Myocyte (in vitro differentiated cells): ENCODE measurements at places on chromosomes 2 and 18. TPM values are rescaled to one million over a fixed set of nuclear protein-coding genes. Genes with fewer than 3 reads are reported as not detected.
A peak's percentile ranks its signal among the peaks of the same experiment; 100 is the strongest.

SNED1 gene
- total RNA-seq: 12.5 and 18.5 TPM in 2 replicates

- no peak for DNase-seq
Measured at GRCh38 chr2:120862201-120863060, 126.8 kb downstream of the GLI2 start.

GRCh38 chr18:61414086-61414485 is 80.9 kb downstream of the CDH20 start:
- no peak for DNase-seq

- no peak for DNase-seq
Measured at GRCh38 chr2:130951018-130951417, 114.3 kb downstream of the ARHGEF4 start.

DNA sequence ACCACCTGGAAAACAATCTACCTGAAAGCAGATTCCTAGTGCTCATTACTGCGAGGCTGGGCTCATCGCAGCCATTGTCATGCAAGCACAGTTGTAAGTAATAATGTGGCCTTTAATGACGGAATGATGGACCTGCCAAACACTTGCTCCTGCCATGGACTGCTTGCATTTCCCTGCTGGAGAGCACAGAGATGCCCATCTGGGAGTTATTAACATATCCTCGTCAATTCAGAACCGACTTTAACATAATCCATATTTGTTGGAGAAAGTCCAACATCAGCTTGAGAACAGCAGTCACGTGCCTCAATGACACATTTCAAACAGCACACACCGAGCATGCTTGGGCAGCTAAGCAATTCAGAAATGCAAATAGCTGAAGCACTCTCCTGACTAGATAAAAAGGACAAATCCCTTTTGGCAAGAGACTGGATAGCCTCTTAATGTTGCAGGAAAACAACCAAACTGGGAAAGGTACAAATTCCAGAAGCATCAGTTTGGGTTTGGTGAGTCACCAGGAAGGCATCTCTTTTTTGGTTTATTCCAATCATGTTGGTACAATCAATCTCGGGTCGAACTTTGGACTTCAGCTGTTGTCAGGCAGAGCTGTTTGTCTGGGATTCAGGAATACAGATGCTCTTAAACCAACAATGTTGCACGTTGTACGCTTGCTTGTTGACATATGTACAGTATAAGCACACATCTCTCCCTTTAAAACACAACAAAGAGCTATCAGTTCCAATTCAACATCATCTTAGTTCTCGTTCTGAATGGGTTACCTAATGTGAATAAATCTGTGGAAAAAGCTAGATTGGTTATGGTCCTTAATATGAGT is 395.8 kb downstream of the LNPK start:
- DNase-seq: no peak

PPIG gene
- 36.2 and 38.5 TPM in 2 replicates for total RNA-seq

DNA sequence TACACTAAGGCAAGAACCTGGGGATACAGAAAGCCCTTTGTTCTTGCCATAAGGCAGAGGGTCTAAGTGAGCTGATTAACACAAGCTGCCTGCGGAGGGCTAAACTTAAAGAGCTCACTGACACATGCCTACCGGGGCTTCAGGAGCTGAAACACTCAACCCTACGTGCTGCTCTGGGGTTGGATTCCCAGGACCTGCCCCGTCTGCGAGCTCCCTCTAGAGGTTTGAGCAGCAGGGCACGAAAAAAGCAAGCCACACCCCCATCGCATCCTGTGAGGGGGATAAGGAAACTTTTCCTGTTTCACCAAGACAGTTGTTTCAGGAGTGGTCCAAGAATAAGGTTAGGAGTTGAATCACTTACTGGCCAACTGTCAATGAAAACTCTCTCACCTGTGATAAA is 562.1 kb downstream of the TMX3 start:
- DNase-seq: no peak

DNA sequence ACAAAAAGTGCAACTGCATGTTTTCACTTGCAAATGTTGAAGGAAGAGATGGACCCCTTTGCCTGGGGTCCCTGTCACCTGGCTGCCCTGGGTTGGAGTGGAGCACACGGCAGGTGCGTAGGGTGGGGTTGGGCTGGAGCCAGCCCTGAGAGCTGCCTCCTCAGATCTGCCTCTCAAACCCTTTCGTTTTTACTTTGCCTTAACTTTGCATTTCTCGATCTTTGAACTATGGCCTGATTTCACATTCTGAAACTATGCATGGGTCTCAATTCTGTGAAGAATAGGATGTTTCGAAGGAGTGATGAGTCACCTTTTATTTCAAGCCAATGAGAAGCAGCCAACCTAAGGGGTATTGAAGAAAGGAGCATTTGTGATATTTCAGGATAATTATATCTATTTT is 132.8 kb downstream of the ACOXL start:
- no peak for DNase-seq

GRCh38 chr2:79792090-79792489 is 279.2 kb downstream of the CTNNA2 start:
- no peak for DNase-seq

WDR43 gene
- 45.1 and 53.1 TPM in 2 replicates for total RNA-seq

- peak; percentile 96 for DNase-seq
Measured at GRCh38 chr2:235238537-235238936, 255.3 kb upstream of the AGAP1 start.

DNA sequence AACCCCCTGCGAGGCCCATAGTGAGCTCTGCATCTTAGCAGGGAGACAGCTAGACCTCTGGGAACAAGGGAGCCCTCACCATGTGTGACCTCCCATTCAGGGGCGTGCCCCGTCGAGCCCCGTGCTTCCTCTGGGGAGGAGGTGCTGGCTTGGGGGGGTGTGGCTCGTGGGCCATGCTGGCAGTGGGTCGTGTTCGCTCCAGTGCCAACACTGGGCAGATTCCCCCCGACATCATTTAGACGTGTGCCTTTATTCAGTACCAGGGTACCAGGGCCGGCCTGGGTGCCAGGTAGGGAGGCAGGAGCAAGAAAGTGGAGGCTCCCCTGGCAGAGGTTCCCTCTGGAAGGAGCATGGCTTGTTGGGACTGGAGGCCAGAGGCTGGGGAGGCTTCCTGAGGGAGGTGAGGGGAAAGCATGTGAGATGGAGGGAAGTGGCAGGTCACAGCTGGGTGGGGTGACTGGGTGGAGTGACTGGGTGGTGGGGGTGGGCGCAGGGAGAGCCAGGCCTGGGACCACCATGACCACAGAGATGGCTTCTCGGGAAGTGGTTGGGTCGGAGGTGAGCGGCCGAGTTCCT is 15.2 kb downstream of the GPC1 start:
- no peak for DNase-seq

SH3RF3 gene
- total RNA-seq: 5.1 and 5.3 TPM in 2 replicates

DNA sequence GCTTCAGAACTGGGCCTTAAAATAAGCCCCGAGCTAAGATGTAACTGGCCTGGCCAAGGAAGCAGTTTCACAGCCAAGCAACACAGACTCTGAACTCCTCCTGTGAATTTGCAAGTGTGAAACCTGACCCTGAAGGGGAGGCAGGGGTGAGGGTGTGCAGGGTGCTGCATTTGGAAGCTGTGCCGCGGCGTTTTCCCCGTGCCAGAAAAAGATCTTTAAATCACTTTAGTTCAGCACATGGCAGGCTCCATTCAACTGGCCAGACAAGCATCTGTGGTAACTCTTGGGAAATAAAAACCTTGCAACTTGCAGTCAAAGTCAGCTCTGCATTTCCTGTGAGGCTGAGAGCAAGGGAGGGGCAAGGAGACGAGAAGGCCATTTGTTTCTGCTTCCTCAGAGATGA is 209.3 kb upstream of the SOX11 start:
- peak; percentile 15 for DNase-seq

DNA sequence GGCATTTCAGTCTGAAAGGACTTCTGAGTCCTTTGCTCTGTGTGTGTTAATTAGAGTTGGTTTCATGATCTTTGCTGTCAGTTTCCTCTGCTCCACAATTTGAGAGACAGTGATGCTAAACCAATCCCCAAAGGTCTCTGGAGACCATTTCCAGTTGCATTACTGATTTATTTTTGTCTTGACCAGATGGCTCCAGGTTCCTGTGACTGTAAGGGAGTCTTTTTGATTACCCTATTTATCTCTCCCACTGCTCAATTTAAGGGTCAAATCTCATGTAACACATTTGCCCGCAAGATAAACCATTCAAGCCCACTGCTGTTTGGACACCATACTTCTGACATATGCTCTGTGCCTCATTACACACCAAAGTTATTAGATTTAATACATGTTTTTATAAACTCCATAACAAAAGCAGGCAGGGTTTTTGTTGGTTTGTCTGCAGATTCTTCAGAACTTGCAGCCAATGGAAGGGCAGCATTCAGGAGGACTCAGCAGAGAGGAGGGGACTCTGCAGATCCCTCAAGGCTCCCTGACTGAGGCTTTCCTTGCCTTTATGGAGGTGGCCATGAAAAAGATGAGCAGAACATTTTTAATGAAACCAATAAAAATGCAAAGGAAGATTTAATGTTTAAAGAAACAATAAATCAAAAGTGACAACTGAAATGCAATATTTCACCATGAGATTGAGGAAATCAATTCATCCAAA is 889.3 kb upstream of the CELF4 start:
- no peak for DNase-seq

DNA sequence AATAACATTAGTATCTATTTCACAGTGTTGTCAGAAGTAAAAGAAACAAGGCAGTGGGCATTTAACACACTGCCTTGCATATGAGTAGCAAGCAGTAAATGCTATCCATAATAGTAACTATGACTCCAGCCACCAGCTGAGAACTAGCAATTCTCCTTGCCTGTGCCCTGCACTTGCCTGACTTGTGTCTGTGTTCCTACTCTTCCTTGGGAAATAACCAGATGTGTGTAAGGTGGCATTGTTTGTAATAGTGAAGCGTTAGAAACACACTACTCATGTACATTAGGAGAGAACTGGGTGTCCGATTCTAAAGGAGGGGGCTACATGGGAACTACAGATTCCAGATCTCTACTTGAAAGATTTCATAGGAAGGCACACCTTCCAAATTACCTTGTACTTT is 197.8 kb downstream of the STK39 start:
- no peak for DNase-seq

FKBP7 gene
- total RNA-seq: 27.2 and 32.4 TPM in 2 replicates

DNA sequence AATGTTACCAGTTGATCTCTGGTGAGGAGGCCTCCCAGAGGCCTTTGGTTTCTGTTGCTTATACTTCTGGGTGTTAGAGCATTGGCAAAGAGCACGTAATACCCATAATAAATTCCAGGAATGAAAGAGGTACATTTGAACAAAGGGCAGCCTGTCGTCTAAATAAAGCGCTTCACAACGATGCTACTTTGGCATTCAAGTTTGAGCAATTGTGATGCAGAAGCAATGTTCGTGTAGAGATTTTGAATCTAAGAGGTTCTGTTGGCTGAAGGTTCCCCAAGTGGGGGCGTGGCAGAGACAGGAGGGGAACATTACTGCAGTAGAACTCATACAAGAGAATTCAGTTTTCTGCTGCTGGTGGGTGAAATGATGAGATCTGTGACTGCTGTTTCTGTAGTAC is 27.8 kb downstream of the ZNF532 start:
- DNase-seq: no peak

- DNase-seq: no peak
Measured at GRCh38 chr18:39513186-39513585, 1947.6 kb upstream of the CELF4 start.

DNA sequence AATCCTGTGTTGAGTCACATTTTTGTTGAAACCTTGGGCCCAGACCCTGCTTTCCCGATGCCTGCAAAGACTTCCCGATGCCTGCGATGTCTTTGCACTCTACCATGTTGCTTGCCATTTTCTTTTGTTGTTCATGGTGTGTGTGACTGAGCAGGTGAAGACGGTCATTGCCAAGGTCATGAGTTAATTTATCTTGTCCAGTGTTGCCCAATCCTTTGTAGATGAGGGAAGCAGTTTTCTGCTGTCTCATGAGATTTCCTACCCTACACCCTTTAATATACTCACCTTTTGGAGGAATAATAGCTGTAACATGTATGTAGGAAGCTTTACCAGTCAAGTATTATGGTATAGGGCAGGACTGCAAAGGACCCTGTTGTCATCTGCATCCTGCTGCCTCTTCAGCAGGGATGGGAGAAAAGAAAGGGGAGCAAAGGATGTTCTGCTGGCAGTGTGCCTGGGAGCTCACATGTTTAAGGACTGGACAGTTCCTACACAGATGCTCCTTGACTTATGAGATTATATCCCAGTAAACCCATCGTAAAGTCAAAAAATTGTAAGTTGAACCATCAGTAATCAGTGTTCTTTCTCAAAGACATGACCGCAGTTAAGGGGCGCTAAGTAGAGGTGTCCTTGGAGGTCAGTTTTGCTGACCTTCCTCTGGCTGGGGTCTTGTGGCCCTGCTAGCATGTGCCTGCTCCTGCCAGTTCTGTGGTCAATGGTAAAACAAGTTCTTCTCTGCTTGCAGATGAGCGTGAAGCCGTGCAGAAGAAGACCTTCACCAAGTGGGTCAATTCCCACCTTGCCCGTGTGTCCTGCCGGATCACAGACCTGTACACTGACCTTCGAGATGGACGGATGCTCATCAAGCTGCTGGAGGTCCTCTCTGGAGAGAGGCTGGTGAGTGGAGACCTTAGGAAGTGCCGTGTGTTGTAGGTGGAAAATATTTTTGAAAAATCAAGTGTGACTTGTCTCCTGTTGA is 124.8 kb upstream of the EML6 start:
- DNase-seq: peak; percentile 39

GRCh38 chr2:144067506-144067905 is 452.4 kb downstream of the ZEB2 start:
- DNase-seq: no peak

- no peak for DNase-seq
Measured at GRCh38 chr18:74291472-74291770, 342 bp downstream of the CYB5A start.

GRCh38 chr18:79100944-79101343 is 31.8 kb downstream of the ATP9B start:
- no peak for DNase-seq

MFSD2B gene
- 0.16 TPM in 1 of 2 replicates, not detected in the other for total RNA-seq

DNA sequence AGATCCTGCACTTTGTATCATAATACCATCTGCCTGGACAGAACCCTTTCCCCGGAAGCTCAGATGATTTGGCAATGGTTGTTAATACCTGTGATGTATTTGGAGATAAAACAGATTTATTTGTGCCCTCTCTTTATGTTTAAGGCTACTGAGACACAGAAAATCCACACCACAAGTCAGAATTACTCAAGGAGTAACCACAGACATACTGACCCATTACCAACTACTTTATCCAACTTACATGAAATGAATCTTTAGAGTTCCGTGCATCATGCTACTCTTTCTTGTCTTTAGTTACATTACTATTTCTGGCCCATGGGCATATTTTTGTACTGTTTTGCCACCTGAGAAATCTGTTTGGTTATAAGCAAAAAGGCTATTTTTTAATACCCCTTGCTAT is 384.0 kb downstream of the STK39 start:
- DNase-seq: no peak
